Suppressor macrophage treated with lipopolysaccharide for 4 hours (primary cell): ENCODE measurements at places on chromosomes 3 and 15.

DNA sequence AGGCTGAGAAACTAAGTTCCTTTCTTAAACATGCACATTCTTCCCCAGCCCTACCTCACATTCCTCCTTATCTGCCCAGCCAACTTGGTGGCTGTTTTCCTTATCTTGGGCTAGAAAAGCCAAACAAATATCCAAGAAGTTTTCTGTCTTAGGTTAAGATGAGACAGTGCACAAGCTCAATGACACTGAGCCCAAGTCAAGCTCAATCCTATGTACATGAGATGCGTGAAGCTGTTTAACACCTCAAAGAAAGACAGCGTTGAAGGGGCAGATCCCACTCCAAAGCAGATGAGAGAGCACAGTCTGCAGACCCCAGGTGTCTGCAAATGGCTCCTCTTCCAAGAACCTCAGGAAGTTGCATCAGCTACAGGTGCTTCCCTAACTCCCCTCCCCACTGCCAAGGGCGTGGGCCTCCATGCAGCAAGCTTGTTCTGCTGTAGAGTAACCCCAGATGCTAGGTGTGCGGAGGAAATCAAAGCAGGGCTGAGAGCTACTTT lies 16.6 kb downstream of the LRRC2 start:
- DNase-seq, result no peak

- DNase-seq, result no peak
Measured at GRCh38 chr3:59101231-59101736, 51.5 kb upstream of the CFAP20DC start.

DNA sequence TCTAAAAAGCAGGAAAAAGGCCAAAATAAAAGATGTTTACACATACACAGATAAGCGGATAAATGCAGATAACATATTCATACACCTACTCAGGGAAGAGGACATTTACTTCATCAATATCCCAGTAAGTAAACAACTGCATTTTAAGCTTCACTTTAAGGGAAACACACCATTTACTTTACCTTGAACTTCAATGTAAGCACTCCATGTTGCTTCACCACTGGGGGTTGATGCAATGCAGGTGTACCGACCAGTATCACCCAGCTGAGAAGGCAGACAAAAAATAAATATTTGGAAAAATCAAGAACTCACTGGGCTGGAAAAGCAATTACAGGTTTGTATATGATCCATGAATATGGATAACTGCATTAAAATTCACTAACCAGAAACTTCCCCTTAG lies 1099.5 kb downstream of the ROBO1 start:
- no peak for DNase-seq

GRCh38 chr3:100546020-100546744 lies 53.8 kb downstream of the TMEM45A start:
- no peak for DNase-seq

- peak; percentile 28 for DNase-seq
Measured at GRCh38 chr3:150319900-150320299, 88.2 kb upstream of the TSC22D2 start.

GRCh38 chr3:32176989-32177701 lies 61.3 kb upstream of the CMTM8 start:
- DNase-seq, result peak; percentile 81

GRCh38 chr15:70141376-70142071 lies 43.8 kb upstream of the TLE3 start:
- peak; percentile 59 for DNase-seq

GRCh38 chr3:18124501-18124900 lies 300.6 kb downstream of the SATB1 start:
- peak; percentile 16 for DNase-seq

DNA sequence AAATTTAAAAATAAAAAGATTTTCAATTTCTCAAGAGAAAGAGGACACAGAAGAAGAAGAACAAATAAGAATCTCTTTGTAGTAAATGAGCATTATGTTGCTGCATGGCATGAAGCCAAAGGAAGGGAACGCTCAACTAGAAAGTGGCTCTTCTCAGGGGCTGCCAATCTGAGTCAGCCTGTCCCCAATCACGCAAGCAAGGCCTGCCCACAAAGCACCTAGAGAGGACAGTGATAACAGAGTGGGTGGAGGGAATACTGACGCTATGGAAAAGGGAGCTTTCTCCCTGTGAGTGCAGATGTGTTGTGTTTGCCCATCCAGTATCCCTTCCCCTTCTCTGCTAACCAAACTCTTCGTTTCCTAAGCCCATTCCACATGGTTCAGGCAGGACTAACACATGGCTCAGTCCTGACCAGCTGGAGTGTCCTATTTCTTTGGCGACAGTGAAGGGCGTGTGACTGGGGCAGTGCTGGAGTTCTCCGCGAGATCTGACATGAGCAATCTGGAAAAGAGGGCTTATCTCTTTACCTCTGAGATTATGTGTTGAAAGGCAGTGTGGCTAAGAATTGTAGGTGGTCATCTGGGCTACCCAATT lies 14.2 kb downstream of the FBN1 start:
- no peak for DNase-seq

DNA sequence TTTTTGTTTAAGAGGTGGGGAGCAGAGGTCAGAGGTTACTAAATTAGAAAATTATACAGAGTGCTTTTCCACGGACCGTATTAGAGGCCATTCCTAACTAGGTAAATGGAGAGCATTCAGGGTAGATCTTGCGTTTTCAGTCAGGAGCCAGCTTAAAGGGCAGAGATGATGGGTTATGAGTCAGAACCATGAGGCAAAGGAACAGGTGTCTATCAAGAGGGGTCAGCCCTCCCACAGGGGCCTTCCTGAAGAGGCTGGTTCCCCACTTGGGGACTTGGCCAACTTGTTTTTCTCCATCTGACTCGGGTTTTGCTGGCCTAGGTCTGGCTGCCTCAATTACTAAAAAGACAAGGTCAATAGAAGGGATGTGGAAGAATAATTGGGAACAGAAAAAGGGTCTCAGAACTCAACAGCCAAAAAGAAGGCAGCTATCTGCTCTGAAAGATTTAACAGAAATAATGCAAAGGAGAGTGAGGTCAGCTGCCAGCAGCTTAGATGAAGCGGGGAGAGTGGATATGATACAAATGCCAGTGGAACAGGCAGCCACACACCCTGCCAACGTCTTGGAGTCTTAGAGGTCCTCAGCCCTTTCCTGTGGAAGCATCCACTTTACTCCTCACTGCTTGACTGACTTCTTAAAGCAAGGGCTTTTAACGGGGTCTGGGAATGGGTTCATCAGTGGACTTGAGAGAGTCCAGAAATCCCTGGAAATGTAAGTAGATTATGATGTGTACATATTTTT lies 17.6 kb downstream of the MTMR14 start:
- no peak for DNase-seq

DNA sequence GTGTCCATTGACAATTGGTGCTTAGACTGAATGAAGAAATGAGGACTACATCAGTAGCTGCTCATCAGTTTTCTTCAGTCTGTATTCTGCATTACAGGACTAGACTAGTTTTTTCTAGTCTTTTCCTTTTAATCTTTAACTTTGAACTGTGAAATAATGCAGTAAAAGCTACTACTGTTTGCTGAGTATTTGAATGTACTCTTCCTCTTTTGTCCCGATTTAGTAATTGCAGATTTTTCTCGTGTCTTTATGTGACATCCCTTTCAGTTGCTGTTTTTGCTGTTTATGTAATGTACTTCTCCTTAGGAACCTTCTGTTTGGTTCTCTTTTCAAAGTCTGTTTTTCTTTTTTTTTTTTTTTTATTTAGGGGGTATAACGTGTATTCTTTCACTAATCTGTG lies 17.4 kb downstream of the MFSD1 start:
- peak; percentile 73 for DNase-seq

DNA sequence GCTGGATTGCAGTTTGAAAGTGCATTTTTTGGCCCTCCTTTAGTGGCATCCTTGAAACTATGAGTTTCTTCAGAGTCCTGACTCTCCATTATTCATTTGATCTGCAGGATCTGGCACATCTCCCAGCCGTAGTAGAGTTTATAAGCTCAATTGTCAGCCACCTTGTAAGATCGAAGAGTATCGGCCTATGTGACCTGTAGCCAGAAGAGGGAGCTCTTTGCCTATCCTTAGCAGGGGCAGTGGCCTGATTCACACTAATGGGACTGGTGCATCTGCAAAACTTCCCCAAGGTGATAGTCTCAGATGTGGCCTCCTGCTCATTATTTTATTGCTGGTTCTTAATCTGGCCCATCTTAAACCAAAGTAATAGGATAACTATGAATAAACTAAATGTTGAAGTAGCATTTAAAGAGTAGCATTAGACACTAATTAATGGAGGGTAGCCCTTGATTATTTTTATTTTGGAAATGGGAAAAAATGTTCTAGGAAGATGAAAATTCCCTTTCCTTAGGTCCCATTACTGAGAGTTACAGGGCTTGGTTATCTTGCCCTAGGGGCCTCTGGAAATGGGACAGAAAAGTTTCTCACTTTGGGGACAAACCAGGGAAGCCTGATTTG lies 21.2 kb downstream of the GCSAM start:
- DNase-seq, result peak; percentile 80

DNA sequence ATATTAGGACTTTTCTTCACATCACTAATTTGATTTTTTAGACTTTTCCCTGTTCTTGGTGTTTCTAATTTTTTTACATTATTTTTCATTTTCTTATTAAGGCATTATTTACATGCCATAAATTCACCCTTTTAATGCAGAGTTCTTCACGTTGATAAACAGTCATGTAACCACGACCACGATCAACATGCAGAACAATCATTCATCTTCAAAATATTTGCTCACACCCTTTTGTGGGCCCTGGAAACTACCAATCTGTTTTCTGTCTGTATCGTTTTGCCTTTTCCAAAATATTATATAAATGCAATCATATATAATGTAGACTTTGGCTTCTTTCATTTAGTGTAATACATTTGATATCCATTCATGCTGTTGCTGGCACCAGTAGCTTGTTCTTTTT lies 48.7 kb downstream of the ARRDC4 start:
- no peak for DNase-seq

DNA sequence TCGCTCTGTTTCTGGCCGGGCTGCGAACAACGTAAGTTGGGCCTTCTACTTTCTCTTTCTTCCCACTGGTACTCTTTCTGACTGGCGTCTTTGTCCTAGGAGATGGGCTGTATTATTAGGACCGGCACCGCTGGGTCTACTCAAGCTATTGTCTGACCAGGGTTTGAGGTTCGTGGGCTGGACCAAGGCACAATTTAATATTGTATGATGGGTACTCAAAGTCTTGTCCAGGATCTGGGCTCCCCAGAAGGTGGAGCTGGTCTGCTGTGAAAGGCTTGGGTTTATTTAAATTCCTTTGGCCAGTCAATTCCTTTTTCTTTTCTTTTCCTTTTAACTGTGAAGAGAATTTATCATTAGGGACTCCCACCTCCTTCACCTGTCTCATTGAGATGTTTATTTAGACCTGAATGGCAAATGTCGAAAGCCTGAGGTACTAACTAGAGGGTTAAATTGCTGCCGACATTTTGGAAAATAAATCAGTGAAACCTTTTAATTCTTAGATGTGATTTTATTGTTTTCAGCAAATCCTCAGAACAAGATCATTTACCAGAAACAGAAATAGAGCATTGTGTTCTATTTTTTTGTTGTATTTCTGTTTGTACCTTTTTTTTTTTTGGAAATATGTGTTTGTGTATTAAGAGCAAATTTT lies 410 bp downstream of the LRRC49 start:
- peak; percentile 34 for DNase-seq

DNA sequence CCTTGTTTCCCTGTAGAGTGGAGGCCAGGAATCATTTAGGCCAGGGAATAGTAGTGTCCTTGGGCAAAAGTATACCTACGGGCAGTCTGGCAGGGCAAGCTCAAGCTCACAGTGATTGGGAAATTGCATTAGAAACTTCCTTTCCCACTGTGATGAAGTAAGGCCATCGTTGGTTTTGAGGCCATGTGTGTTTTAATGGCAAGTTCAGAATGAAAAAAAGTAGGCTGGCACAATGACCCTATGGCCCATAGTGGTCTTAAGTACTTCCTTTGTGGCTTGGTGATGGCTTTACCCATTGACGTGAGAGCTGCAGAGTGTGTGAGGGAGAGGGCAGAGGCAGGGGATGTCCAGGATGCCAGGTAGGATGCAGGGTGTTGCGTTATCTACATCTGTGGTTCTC lies 28.8 kb downstream of the LIMD1 start:
- DNase-seq, result no peak

GRCh38 chr3:52232279-52233107 lies 6.5 kb downstream of the TWF2 start:
- DNase-seq, result no peak

GRCh38 chr3:40923651-40924050 lies 275.7 kb upstream of the CTNNB1 start:
- no peak for DNase-seq

- DNase-seq, result no peak
Measured at GRCh38 chr3:172174513-172175253, 135.3 kb downstream of the FNDC3B start.

- no peak for DNase-seq
Measured at GRCh38 chr3:119967353-119968006, 126.8 kb downstream of the GSK3B start.

DNA sequence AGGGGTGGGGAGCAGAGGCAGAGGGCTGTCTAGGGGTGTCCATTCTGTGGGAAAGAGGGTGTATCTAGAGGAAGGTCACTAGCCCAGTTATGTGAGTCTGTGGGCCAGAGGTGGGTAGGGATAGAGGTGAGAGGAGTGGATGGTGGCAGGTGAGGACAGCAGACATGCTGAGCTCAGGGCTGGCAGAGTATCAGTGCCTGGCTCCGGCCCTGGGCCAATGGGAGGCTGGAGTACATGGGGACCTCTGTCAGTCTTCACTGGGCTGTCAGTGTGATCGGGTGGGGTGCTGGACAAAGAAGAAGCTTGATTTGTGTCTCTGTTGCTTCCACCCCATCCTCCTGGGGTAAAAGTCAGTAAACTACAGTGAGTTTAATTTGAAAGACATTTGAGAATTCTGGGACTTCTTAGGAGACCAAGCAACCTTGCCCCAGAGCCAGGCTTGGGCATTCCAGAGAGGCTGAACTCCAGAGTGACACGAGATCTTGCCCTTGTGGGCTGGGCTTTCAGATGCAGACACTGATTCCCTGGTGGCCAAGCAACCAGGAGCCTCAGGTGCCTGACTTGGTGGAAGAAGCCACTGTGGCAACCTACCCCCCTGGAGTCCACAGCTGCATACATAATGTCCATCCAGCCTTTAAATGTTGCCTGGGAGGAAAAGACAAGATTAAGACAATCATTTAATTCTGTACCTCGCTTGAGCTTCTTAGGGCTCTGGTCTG lies 60.7 kb downstream of the EXOG start:
- DNase-seq, result no peak

DNA sequence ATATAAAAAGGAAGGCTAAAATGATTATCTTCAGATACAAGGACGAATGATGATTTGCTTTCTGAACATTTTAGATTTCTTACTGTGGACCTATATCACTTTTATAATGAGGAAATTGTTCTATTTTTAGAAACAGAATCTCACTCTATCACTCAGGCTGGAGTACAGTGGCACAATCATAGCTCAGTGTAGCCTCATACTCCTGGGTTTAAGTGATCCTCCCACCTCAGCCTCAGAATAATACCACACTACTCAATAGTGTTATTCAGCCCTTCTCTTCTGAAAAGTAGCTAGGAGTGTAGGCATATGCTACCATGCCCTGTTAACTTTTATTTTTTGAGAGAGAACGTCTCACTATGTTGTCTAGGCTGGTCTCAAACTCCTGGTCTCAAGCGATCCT lies 15.8 kb downstream of the DNAJC13 start:
- DNase-seq, result no peak

GRCh38 chr3:155102329-155102728 lies 22.2 kb downstream of the MME start:
- DNase-seq, result no peak

- no peak for DNase-seq
Measured at GRCh38 chr3:108590460-108590859, 938 bp downstream of the DZIP3 start.
